Occipital lobe (tissue), 3 donors: ENCODE measurements at places on chromosomes 5 and 9.

- no peak for DNase-seq
These were observed 53.0 kb upstream of the KLF4 start for GRCh38 chr9:107542411-107543157.

- DNase-seq, result no peak
These were observed 34.3 kb downstream of the MTMR12 start for GRCh38 chr5:32278406-32278805.

GRCh38 chr9:122127396-122127798 is 32.2 kb downstream of the NDUFA8 start:
- peak; percentile 83 for DNase-seq

GRCh38 chr5:135569755-135570452 is 8.9 kb downstream of the CXCL14 start:
- DNase-seq, result no peak

DNA sequence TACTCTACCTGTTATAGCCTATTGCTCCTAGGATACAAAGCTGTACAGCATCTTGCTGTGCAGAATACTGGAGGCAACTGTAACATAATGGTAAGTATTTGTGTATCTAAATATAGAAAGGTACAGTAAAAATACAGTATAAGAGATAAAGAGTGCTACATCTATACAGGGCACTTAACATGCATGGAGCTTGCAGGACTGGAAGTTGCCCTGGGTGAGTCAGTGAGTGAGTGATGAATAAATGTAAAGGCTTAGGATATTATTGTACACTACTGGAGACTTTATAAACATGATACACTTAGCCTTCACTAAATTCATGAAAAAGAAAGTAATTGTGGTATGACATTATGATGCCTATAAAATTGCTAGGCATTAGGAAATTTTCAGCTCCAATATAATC is 65.5 kb upstream of the OSMR start:
- no peak for DNase-seq
